ENCODE measurements at places on chromosomes 3 and 15.

DNA sequence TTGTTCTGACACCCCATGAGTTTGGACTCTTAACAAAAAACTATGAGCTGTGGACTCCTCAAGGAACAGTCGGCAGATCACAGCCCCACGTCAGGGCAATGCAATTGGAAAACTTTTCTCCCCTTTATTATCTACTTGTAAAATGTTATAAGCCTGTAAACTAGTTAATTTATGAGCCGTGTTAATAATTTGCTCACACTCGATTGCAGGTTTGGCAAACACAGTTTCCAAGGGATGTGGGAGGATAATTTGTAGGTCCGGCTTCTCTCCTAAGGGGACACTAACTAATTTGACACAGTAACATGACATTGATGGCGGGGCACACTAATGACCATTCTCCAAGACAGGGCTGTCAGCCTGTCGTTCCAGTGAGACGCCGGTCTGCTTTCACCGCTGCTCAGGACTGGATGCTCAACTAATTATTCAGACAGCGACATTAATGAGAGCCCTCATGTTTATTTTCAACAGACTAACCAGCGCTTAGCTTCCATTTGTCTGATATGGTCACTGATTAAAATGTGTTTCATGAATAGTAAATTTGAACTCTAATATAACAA lies 222.1 kb downstream of the FOXP1 start:
- no peak for DNase-seq

GRCh38 chr3:195267096-195267495 lies 3.9 kb downstream of the XXYLT1 start:
- DNase-seq: no peak

- no peak for DNase-seq
Measured at GRCh38 chr15:78565951-78566774, 843 bp downstream of the CHRNA5 start.

GRCh38 chr15:62847900-62848489 lies 194.6 kb upstream of the TPM1 start:
- DNase-seq: peak; percentile 36

DNA sequence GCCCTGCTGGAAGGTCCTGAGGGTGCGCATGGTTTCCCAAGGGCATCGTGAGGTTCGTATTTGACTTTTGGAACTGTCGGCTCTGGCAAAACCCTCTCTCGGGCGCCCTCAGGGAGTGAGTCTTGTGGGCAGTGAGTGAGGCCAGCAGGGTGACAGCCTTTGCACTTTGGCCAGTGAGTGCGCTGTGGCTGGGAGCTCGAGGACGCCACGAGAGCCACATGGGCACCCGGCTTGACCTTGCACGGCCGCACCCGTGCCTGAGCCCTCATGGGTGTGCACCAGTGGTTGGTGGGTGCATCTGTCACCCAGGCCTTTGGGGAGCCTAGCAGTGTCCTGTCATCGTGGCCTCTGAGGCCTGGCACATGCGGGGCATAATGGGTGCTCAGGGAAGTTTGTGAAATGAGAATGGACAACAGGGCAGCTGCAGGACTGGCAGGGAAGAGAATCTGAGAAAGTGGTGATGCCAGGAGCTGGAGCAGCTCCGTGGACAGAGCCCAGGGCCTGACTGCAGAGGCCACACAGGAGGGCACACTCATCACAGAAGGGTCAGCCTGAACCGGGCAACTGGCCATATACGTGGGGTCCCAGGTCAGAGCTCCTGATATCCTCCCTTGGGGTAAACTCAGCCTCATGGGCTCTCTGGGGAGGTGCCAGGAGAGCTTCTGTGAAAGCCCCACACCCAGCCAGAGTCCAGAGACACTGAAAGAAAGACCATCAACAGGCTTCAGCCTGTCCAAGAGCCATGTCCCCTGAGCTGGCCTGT lies 30.4 kb upstream of the SNRPA1 start:
- no peak for DNase-seq

DNA sequence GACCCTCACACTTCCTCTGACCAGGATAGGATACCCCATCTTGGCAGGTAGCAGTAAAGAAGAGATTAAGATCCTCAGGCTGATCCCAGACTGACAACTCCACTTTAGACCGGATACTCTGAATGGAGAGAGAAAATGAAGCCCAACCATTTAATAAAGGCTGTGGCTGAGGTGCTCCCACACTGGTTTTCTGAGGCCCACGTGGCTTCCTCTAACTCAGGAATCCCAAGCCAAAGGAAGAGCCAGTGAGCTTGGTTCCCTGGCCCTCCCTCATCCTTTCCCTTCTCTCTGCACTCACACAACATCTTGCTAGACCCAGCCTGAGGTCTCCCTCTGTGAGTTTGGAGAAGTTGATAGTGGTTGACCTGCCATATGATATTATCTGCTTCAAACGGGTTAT lies 78.1 kb downstream of the ITGB5 start:
- DNase-seq: no peak

DNA sequence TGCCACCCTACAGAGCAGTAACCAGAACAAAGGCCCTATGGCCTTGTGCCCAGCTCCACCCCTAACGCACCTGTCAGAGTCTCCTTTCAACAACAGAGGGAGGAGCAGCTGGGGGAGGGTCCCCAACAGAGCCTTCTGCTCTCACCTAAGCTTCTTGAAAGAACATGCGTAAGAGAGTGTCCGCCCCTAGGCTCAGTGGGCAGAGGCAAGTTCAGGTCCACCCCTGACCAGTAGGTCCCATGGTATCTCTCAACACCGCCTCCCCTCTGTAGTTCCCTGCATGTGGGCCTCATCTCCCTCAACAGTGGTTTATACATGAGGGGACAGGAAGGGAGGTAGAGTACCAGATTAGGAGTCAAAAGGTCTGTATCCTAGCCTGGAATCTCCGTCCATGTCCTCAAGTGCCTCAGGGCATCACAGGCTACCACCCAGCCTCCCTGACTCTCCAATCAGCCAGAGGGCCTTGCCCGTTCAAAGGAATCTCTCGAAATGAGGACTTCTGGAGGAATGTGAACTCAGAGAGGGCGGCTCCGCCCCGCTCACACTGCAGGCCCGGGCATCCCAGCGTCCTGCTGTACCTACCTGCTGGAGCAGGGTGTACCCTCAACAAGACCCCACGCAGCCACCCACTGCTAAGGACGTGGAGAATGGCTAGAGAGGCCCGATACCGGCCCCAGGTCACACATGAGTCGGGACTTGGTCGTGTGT lies 680 bp downstream of the POC1A start:
- no peak for DNase-seq

DNA sequence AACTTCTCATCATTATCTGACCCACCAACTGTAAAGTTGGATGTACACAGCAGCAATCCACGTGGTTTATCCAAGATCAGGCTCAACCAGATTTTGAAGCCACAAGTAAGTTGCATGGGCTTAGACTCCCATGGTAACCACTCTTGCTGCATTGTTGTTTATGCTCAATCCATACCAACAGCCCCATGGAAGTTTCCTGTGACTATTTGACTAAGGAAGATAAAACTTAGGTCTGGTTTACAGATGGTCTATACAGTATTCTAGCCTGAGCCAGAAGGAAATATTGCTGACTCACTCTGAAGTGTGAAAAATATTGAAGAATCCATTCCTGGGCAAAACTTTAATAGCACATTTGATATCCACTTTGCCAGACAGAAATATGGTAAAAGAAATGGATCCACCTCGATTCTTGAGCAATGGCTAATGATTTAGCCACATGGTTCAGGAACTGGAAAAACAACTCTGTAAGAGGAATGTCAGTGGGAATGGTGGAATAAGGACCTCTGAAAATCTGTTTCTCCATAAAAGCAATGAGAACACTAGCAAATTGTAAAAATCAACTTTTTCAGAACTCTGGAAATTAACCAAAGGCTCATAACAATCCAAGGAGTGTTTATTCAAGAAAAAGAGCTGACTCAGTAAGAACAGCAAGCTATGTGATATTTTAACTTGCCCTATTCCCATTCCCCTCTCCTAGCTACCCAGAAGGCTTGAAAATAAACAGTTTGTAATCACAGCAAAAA lies 162.9 kb upstream of the STT3B start:
- no peak for DNase-seq

- no peak for DNase-seq
Measured at GRCh38 chr3:114586119-114586518, 292.3 kb downstream of the TIGIT start.

DNA sequence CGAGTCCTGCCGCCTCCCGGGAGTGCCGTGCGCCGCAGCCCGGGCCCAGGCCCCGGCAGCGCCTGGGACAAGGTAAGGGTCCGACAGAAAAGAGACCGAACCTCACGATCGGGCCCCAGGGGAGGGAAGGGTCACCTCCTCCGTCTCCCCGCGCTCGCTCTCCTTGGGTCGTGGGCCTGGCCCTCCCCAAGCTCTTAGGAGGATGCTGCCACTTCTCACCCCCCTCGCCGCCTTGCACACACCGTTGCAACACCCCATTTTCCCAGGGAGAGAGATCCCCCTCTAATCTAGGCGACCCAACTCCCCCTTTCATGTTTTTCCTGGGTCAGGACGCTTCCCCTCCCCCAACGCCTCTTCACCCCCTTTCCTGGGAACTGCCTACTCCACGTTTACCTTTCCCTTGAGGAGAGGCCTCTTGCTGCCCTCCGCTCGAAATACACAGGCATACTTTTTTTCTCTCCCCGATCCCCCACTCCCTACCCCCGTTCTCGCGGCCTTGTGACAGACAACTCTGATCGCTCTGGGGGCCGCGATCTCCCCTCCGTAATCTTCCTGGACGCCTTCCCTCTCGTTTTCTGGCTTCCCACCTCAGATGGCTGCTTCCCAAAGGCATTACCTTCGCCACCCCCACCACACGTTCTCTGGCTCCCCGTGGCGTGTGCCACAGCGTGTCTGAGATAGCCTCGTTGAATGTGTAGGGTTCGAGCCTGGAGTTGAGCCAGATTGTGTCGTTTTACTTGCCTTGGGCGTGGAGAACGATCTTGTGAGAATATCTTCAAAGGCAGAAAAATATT lies 688 bp downstream of the SETD5 start:
- DNase-seq: no peak

- DNase-seq: no peak
Measured at GRCh38 chr3:64223791-64224745, 1.2 kb downstream of the PRICKLE2 start.

GRCh38 chr3:29214009-29214658 lies 66.7 kb upstream of the RBMS3 start:
- no peak for DNase-seq

DNA sequence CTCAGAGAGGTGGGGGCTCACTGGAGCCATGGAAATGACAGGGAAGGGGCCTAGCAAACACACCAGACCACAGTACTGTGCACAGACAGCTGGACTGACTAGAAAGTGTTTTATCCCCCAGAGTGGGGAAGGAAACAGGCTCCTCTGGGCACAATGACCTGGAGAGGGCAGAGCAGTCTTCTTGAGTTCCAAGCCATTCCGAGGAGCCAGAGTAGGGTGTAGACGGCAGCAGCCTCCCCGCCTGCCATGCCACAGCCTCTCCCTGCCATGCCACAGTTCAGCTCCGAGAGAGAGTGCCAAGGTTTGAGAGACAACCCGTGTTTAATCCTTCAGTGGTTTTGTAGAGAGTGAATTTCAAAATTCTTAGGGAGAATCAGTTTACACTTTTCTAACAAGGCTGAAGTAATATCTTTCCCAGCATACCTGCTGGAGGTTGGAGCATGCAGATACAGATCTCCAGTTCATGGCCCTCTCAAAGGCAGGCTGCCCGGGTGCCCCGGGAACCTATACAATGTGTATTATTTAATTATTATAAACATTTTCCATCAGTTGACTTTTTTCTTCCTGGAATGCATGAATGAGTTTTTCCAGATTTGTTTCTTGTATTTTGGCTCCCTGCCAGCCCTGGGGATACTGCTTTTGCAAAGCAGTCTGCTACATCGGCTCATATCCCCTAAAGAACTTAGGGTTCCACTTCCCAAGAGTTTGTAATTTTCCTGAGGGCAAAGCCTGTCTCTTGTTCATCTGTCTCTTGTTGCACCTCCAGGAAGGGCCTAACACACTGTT lies 3.2 kb downstream of the PODXL2 start:
- no peak for DNase-seq

DNA sequence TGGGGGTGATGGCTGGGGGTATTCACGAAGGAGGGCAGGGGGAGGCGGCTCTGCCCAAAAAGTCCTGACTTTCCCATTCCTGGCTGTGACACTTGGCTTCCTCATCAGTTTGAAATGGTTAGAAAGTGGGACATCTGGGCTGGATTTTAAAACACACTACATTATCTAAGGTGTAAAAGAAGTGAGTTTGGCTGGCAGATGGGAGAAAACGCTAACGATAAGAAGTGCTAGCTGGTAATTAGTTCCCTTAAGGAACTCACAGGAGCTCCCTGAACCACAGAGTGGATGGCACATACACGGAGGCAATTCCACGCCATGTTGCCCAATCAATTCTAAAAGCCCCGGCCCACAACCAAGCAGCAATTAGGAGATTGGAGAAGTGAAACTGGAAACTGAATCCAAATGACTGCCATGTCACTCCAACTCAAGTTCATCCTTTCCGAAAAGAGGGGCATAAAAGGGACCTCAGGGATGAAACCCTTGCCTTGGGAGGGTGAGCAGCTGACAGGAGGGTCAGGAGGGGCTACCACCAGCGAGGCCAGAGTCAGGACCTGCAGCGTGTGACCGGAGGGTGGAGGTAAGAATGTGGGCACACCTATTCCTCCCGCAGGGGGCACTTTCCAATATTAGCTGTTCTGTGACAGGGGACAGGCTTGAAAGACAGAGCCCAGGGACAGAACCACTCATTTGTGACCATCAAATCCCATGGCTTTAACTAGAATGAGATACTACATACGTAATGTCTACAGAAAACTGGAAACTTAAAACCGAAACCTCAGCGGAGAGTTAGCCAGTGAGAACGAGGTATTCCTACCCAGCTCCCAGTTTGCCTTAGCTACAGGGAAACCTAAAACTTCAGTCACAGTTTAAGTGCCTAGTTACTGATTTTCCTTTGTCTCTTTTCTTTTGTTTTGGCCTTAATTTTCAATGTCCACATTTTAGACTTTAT lies 95.3 kb upstream of the OXTR start:
- DNase-seq: no peak

- DNase-seq: no peak
Measured at GRCh38 chr3:58173029-58173668, 37.6 kb downstream of the DNASE1L3 start.

DNA sequence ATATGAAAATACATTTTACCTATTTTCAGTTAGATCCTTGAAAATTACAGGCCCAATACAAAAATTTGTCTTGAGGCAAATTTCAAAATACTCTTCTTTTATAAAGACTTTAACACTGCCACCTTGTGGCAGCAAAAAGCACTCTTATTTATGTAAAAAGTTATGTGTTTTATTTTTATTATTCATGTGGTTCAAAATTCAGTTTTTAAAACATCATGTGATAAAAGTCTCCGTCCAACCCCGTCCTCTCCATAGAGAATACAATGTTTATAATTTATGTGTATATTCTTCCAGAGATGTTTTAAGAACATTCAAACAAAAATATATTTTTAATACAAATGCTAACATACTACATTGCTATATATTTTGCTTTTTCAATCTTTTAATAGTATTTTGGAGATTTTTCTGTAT lies 36.9 kb upstream of the TRIM59 start:
- DNase-seq: no peak
